ENCODE measurements at places on chromosomes 1 and 21. TPM values are rescaled to one million over a fixed set of nuclear protein-coding genes. Genes with fewer than 3 reads are reported as not detected.

Gene LYSMD1
- 6.3 TPM for total RNA-seq

Gene C1orf53
- total RNA-seq = 10.4 TPM

Gene PLA2G2D
- total RNA-seq = not detected

Gene KRTAP11-1
- total RNA-seq = not detected

Gene PRDM2
- 9.4 TPM for total RNA-seq

DNA sequence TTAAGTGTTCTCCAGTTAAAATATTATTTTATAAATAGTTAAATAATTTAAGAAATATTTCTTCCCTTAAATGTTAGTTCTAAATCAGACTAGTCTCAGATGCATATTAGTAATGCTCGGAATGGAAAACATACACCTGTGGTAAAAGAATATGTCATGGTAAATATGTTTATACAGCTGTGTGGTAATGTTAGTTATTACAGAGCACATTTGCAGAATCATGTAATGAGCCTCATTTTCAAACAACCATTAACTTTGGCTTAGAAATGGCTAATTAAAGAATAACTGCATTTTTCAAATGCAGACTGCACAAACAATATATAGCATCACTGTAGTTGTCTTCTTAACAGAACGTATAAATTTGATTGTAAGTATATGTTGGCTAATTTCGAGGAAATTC is 90.3 kb downstream of the DISP1 start:
- no peak for DNase-seq

GRCh38 chr1:68231627-68232288 is 565 bp downstream of the WLS start:
- peak; percentile 55 for DNase-seq

- DNase-seq = no peak
Observed at GRCh38 chr1:109927911-109928321, 17.3 kb downstream of the CSF1 start.

GRCh38 chr1:201468501-201468843 is 516 bp downstream of the PHLDA3 start:
- peak; percentile 67 for DNase-seq

DNA sequence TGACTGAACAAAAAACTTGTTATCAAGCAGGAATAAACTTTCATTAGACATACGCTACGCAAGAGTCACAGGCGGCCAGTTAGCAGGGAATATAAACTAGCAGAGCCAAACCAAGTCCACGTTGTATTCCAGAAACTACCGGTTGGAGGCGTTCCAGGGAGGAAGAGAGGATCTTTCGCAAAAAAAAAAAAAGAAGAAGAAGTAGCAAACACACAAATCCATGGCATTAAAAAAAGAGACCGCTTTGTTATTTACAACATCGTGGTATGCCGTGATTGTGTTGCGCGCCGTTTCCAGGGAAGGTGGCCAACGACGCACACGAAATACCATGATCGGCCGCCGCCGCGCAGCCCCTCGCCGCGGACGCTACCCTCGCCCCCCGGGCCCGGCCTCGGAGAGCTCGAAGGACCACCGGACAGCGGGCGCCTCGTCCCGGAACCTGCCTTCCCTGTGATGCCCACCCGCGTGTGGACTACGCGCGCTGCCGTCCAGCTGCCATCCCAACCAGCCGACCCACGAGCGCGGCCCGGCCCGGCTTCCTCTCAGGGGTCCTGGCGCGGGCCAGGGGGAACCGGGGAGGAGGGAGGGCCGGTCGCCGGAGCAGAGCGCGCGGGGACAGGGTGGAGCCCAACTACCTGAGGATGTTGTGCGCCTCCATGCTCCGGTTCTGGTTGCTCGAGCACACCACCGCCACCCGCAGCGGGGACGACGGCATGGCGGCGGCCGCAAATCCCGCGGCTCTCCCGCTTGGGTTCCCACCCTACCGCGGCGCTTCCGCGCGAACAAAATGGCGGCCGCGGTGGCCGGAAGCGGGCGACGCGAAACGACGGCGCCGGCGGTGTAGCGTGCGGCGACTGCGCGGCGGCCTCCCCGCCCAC is 581 bp downstream of the SSU72 start:
- DNase-seq = peak; percentile 63

GRCh38 chr1:231286603-231287002 is 45.6 kb downstream of the GNPAT start:
- no peak for DNase-seq

DNA sequence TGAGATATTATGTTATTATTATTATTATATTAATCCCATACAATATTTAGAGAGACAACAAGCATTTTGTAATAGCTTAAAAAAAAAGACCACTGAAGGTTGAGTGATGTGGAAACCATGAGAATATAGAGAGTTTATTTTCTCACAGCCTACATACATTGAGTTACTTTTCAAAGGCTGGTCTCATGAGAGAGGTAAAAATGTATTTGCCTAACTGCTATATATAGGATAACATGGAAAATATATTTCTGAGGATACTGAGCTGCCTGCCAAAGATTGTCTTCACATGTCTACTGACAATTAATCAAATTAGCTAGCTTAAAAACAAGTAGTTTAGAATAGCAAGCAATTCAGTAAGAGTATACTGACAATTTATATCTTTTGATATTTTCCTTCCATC is 192.2 kb upstream of the NRIP1 start:
- no peak for DNase-seq
